ENCODE measurements at places on chromosomes 12 and 14. TPM values are rescaled to one million over a fixed set of nuclear protein-coding genes. Genes with fewer than 3 reads are reported as not detected.

Gene FZD10
- total RNA-seq: not detected

Gene PTHLH
- total RNA-seq: not detected

Gene HPD
- 11.4 TPM for total RNA-seq

Gene WNT1
- not detected for total RNA-seq

Gene JDP2
- total RNA-seq: 122 TPM

Gene CIDEB
- 0.18 TPM for total RNA-seq

Gene CDCA3
- total RNA-seq: 8.3 TPM

Gene ACYP1
- total RNA-seq: 1.3 TPM

Gene PTPRR
- total RNA-seq: not detected
